ENCODE measurements at places on chromosomes 6 and 20.

DNA sequence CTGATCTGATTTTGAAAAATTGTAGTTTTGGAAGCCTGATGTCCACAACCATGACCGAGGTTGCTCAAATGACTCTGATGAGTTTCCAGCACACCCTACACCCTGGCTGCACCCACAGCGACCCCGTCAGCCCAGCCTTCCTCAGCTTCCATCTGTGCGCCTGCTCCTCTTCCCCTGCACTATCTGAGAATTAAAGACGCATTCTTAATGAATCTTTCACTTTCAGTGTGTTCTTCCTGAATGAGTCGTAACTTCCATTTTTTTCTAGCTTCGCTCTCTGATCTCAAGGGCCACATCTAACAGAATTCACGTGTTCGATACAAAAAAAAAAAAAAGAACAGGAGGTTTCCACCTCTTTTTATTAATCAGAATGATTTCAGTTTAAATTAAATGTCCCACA, 21.3 kb upstream of the RREB1 start:
- peak; percentile 30 for DNase-seq

DNA sequence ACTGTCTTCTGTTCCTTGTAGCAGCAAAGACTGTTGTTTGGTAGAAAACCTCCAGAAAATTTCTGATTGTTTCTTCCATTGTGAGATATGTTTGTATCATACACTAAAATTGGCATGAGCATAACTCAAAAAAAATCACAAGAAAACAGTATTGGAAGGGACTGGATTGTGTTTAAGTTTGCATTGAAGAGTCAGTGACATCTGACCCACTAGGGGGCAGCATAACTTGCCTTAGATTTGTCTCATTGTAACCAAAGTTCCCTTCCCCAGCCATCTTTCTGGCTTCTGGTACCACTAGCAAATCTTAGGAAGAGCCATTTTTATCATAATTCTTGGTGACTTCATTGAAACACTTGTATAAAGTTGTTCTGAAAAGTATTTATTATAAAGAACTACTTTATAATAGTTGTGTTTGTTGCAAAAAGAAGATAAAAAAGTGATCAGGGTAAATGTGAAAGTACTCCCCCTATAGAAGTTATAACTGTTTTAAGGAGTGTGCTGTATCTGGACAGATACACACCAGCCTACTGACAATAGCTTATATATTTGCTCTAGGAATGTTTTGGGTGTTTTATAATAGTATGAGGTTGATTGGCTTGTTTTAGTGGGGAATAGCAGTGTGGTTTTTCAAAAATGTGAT, 7.7 kb downstream of the CSTF1 start:
- peak; percentile 58 for DNase-seq

GRCh38 chr6:17589406-17590096, 10.6 kb upstream of the FAM8A1 start:
- no peak for DNase-seq

- no peak for DNase-seq
Measured at GRCh38 chr6:107504270-107505026, 14.5 kb downstream of the SOBP start.

DNA sequence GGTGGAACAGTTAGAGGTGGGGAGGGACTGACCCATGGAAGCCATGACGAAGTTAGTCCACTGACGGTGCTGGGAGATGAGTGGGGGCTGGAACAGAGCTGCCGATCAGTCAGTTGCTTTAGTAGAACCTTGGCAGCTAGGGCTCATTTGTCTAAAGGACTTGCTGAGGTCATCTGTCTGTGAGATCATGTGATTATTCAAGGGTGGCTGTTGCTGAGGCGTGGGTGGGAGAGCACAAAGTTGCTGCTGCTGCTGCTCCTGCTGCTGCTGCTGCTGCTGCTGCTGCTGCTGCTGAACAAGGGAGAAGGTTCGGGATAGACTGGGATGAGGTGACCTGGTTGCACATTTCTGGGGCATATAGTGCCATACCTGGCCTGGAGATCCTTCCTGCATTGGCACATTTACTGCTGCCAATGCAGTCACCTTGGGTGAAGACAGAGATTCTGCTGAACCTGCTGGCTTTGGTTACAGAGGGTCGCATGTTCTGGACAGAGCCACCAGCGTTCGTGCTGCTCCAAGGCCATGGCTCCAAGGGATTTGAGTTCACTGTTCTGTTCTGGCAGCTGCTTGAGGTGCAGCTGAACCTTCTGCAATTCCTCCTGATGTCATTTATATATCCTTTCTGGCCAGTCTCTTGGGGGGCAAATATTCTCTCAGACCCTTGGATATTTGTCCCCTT, 840.5 kb downstream of the HACE1 start:
- no peak for DNase-seq

DNA sequence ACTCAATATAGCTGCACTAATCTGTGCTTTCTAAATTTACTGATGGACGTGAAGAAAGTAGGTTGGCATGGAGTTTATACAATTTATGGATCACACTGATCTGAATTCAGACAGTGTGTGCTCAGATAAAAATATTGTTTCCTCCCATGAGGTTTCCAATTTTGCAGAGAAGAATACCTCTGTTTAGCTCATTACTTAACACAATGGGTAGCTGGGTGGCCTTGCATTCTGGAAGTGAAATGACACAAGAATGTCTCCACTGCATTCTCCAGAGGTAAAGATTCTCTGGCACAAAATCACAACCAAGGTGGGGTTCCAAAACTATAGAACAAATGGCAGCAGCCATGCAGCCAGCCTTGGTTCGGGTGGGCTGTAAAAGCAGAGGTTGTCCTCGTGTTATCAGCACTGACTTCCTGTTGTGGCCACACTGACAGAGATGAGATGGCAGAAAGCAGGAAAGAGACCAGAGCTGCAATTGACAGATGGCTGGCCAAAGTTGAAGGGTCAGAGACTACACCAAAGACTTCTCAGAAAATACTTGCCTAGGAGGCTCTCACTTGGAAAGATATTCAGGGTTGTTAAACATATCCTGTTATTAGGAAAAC, 50.2 kb downstream of the HDAC2 start:
- DNase-seq, result no peak

DNA sequence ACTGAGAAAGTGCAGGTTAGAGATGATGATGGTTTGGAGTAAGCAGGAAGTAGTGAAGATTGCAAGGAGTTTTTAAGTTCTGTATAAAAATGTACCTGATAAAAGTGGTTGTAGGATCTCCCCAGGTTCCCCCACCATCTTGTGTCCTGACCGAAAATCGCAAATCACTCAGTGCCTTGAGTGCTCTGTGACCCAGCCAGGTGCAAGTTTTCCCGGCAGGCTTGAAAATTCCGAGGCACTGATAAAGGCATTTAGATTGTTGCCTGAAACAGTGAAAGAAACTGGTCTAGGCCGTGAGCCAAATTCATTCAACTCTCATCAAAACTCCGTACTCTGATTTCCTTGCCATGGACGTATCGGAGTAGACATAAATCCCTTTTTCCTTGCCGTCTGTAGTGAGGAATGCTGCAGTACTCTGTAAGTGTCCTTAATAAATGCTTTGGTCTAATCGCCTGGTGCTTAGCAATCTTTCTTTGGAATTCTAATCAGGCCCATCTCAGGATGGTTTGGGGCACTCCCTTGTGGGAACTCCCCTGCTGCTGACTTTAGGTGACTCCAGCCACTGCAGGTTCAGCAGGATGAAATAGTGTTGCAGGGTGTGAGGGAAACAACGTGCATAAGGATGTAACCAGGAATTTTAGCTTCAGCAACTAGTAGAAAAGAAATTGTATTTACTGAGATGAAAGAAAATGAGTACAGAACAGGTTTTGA, 1199.8 kb upstream of the MAP3K7 start:
- no peak for DNase-seq

- no peak for DNase-seq
Measured at GRCh38 chr6:159061805-159062563, 17.2 kb upstream of the TAGAP start.

DNA sequence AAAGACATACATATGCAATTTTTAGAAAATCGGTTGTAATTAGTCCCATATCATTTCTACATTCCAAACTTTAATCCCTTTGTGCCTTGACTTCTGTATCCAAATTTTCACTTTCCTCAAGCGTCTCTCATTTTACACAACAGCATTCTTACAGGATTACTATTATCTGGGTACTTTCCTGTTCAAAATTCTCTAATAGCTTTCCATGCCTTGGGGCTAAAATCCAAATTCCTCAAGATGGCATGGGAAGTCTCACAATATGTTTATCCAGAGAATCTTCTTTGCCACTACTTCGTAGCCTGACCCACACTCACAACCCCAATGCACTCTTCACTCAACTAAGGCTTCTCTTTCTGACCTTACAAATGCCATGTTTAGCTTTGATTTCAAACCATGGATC, 125.0 kb downstream of the TBX18 start:
- DNase-seq, result no peak

- DNase-seq, result no peak
Measured at GRCh38 chr6:77561768-77562314, 91.0 kb upstream of the MEI4 start.

DNA sequence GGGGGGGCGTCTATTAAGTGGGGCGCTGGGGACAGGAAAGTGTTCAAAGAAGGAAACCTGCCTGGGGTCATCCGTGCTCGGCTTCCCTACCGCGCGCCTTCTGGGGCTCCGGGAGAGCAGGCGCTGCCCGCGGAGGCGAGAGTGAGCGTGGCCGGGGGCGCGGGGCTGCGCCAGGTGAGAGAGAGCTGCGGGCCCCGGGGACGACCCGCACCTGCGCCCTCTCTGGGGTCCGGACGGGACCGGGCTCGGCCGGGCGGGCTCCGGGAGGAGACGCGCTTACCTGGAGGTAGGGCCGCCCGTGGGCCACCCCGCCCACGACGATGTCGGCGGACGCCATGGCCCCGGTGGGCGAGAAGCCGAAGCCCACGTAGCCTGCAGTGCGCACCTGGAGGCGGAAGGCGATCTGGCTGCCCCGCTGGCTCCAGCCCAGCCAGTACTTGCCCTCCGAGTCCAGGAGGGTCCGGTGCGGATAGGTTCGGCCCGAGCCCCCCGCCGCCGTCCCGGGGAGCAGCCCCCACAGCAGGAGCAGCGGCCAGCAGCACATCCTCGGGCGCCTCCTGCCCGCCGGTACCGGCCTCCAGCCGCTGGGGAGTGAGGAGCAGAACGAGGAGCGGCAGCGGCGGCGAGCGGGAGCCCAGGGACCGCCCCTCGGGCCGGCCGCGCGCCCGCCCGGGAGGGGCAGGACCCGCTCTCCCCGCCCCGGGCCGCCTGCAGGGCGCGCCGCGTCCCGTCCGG, at the start of gene MOXD1:
MOXD1 (minus strand) TSS at position 593 of the 735 bp plus-strand sequence; CDS start at position 544, 49 bp downstream.
- DNase-seq, result no peak
